ENCODE measurements at places on chromosomes 4 and X. TPM values are rescaled to one million over a fixed set of nuclear protein-coding genes. Genes with fewer than 3 reads are reported as not detected.
A peak's percentile ranks its signal among the peaks of the same experiment; 100 is the strongest.

The ARL9 gene
- total RNA-seq: 0.19 TPM

The CT45A10 gene
- not detected for total RNA-seq

The GATA1 gene
- total RNA-seq: not detected

The CXCL8 gene
- total RNA-seq: 14.4 TPM

The PDZD4 gene
- total RNA-seq: 1.2 TPM

The NDUFC1 gene
- total RNA-seq: 224 TPM

The S100G gene
- not detected for total RNA-seq

The TMEM156 gene
- total RNA-seq: 1.1 TPM

The TLL1 gene
- total RNA-seq: 0.96 TPM

The SLC7A11 gene
- total RNA-seq: 1.2 TPM

DNA sequence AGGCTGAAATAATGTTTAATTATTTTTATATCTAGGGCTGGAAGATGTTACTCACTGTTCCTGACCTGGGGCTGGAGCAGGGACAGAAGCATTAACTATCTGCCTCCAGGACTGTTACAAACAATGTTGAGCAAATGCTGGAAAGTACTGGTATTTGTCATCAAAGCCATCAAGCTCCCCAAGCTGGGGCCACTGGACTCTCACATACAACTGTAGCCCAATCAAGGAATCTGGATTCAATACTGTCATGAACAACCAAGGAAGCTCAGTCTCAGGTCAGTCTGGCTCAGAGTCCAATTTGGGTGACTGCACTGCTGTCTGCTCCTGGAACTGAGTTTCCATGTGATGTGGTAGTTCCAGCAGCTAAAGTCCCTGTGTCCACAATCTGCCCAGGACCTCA is 50.4 kb downstream of the APOO start:
- DNase-seq: no peak

DNA sequence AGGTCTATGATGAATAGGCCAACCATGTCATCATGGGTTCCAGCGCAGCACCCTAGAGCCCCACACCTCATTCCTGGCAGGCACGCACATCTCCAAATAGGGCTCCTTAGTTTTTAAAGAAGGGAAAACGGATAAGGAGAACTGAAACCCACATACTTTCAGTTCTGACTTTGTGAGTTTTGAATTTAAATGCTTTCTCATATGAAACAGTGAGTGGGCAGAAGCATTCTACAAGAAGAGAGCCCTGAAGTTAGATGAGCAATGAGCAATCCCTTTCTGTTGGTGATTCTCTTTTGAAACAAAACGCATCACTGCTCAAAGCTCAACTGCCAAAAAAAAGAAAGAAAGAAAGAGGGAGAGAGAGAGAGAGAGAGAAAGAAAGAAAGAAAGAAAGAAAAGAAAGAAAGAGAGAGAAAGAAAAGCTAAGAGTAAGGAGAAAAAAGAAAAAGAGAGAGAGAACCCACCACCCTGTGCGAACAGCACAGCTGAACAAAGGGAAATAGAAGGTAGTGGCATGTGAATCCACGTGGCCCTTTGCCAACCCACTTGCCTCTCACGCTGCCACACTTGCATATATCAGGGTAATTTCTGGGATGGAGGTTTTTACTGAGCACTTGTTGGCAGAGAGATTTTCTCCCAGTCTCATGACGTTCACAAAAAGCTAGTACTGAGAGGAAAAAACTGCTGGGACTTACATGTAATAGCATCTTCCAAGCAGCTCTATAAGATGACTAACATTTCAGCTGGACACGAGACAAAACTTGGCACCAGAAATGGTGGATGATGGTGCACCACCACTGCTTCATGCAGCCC is 31.0 kb downstream of the TMSB4X start:
- DNase-seq: no peak

DNA sequence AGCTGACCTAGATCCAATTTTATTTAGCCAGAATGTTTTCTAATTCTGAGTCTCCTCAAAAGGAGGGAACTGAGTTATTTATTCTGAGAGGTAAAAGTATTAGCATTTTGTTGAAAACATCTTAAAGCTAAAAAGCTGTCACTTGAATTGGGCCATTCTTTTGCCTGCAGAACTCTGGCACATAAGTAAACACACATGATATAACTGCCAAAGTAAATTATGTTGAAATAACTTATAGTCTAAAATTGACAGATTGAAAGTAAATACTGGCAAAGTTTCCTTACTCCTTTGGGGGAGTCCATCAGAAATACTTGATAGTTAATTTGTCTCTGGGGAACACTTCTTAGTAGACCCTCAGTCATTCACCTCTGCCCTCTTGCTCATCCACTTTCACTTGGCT is 38.3 kb upstream of the SLC25A4 start:
- DNase-seq: no peak

DNA sequence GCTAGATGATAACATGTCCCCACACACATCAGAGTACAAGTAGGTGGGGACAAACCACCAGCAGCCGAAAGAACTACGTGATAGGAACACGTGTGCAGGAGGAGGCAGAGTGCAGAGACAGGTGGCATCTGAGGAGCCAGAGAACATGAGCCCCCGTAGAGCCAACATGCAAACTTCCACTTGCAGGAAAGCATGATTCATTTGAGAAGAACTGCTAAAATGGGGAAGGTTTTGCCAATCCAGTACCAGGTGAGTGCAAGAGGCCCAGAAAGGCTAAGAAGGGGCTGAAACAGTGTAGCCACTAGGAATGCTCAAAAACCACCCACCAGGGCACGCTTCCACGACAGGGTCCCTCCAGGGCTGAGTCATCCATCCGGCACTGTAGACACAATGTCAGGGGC is 149.8 kb upstream of the TENM3 start:
- no peak for DNase-seq

DNA sequence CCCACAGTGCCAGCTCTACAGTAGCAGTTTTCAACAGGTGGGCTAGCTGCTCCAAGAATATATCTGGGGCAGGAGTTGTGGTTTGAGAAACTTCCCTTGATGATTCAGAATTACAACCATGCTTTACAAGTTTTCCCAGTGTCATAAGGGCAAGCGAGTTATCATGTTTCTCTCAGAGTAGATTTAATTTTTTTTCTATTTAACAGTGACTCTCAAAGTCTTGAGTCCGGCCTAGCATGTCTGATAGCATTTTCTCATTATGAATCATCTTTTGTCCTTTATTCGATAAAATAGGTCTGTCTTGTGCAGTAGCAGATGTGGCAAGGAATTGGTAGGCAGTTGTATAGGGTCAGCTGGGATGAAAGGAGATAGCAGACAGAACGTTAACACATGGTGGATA is 62.2 kb upstream of the SPANXD start:
- no peak for DNase-seq

DNA sequence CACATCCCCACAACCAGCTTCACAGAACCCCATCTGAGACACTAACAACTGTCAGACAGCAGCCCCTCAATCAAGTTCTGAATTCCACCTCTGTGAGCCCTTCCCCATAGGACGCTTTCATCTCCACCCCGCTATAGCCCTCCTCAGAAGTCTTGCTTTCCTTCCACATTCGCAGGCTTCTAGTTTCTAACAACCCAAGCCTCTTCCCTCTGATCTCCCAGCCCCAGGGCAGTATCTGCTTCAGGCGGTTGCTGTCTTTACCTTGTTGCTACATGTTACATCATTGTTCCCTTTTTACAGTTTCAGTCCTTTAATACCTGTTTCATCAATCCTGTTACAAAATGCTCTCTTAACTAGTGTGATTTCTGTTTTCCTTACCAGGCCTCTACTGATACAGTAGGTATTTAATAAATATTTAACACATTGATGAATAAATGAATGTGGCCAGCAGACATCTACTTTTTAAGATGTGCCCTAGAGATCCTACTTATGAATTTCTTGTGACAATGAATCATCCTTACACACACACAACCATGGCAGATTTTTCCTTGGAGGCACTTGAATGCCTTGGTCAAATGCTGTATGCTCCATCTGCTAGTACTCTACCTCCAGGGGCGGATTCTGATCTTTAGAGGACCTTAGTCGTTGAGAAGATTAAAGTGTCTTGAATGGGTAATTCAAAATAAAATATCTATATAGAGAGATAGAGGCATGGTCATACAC is 164.7 kb upstream of the SLIT2 start:
- DNase-seq: no peak

- DNase-seq: no peak
Measured at GRCh38 chrX:123731987-123732669, 724 bp downstream of the THOC2 start.

DNA sequence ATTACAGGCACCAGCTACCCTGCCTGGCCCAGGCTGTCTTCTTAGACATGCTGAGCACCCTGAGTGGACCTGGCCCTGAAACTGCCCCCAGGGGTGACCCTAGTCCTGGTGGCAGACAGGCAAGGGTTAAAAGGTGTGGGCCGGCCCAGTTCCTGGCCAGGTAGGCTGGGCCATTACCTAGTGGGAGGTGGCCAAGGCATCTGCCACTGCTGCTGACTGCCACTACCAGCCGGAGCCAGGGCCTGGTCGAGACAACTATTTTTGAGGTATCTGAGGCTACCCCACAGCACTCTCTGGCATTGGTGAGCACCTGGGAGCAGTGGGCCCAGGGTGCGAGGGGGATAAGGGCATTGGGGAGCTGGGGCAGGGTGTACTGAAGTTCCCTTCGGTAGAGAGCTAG is at the start of gene CCDC120:
Gene CCDC120 (plus strand): TSS at position 206 of the 400 bp plus-strand sequence. CDS start 3,043 bp downstream, outside the sequence.
- no peak for DNase-seq

DNA sequence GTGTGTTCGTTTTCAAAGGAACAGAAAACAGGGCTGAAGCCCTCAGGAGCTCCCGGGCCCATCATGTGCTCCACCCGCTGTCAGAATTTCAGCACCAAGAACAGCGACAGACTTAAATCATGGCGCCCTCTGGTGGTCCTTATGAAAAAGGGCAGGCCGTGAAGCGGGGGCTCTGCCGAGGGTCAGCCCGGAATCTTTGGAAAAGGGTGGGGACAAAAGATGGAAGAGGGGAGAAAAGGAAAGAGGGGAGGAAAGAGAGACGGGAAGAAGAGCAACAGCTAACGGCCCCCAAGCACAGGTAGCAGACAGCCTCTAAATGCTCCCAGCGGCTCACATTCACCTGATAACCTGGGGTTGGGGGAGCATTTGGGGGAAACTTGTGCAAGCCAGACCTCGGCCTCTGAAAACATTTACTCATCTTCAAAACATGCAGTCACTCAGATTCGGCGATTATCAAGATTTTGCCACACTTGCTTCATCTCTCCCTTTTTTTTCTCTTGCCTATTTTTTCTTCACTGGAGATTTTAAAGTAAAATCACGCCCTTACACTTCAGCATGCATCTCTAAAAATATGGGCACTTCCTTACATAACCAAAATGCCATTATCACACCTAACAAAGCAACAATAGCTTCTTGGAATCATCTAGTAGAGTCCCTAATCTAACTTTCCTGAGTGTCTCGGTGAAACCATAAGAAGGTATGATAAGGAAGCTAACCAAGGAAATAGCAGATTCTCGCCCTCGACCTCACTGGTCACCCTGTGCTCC is 28.1 kb upstream of the MAN2B2 start:
- peak; percentile 36 for DNase-seq

DNA sequence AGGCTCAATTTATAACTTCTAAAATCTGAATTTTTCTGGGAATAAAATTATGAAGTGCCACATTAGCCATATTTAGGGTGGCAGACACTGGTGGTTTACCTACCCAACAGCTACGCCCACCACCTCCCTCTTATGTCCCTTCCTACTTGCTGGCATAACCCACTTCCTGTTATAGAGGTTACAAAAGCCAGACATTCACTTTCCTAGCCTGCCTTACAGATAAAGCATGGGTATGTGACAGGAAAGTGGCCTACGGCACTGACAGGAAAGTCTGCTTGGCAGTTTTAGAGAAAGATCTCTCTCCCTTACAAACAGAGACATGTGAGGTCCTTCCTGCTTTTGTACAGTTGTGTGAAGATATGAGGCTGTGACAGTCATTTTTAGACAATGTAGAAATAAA is 12.4 kb downstream of the DDX53 start:
- DNase-seq: no peak

- DNase-seq: no peak
Measured at GRCh38 chrX:106692425-106693065, 34.0 kb upstream of the RNF128 start.

- no peak for DNase-seq
Measured at GRCh38 chrX:11137543-11138139, 26.5 kb downstream of the HCCS start.

GRCh38 chr4:17512973-17513665 is 1.2 kb upstream of the QDPR start:
- DNase-seq: no peak

- no peak for DNase-seq
Measured at GRCh38 chrX:10099411-10099810, 57.4 kb upstream of the CLCN4 start.

DNA sequence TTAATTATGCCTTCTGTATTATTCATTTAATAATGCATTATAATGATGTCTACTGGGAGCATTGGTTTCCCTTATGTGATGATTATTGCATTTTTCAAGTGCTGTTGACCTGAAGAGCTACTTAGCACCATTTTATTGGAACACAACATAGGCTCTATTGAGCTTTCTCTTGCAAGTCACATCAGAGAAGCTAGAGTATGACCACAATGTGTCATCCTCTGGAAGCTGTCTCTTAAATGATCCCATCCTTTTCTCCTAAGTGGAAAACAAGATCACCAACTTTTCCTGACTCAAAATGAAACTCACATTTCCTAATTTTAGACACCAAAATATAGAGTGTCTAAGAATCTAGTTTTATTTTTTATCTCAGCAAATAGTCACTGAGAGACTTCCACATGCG is 1451.9 kb downstream of the PCDH7 start:
- no peak for DNase-seq

DNA sequence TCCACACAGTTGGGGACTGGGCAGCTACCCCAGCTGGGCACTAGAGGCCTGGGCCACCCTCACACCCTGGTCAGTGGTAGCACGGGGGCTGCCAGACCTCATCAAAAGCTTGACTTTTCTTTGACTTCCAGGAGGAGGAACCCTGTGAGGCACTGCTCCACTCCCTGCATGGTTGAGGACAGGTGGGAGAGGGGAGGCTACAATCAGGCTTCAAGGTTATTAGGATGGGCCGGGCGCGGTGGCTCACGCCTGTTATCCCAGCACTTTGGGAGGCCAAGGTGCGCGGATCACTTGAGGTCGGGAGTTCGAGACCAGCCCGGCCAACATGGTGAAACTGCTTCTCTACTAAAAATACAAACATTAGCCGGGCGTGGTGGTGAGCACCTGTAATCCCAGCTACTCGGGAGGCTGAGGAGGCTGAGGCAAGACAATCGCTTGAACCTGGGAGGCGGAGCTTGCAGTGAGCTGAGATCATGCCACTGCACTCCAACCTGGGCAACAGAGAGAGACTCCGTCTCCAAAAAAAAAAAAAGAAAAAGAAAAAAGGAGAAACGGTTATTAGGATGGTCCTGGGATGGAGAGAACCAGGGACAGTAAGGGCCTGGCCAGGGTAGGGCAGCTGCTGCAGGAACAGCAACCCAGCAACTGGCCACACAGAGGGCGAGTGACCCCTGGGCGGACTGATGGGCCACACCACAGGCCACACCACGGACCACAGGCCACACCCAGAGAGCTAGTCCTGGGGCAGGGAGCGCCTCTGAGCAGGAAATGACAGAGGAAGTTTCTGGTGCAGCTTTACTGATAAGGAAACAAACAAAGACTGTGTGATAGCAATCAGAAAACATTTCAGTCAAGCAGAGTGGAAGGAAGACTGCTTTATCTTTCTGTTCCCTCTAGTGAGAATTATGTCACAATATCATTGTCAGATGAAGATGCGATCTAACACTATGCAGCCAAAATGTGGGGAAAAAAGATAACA is 20.5 kb upstream of the OPN1LW start:
- DNase-seq: peak; percentile 27
